Left ventricle myocardium inferior (tissue), 1 donor: ENCODE measurements at places on chromosomes 11 and 22.
A peak's percentile ranks its signal among the peaks of the same experiment; 100 is the strongest.

- peak; percentile 79 for DNase-seq
Observed at GRCh38 chr22:50252082-50253045, 1.3 kb upstream of the HDAC10 start.

- no peak for DNase-seq
Observed at GRCh38 chr11:133808393-133809140, 36.7 kb downstream of the SPATA19 start.

DNA sequence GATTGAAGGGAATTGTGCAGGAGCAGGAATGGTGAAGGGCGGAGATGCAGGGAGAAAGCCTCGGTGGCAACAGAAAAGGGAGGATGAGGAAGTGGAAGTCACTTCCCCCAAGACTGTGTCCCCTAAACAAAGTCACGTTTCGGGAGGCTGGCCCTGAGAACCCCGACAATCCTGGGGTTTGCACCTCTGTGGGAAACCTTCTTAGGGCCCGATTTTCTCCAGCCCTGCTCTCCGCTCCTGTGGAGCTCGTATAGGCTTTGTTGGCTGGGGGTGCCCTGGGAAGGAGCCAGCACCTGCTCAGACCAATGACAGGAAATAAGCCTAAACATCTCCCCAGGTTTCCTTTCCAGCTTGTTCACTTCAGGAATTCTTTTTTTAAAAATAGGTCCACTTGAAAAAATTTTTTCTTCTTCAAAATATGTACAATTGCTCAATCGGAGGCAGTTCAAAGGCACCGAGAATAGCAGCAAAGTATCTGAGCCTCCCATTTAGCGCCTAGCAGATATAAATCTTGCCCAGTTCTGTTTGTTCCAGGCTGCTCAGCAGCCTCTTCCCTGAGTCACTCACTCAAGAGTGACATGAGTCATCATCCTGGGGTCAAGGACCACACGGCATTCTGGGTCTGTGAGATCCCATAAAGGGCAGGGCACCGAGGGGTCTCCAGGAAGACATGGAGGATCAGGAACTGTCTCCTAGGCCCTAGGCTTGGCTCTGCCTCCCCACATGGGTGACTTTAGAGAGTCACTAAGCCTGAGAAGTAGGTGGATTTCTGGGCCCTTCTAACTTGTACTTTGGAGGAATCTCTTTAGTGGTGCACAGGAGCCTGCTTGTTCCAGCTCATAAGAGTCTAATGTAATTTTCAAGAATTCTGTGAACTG lies 34.0 kb downstream of the IRAG1 start:
- no peak for DNase-seq

GRCh38 chr11:86765203-86765602 lies 35.1 kb upstream of the PRSS23 start:
- no peak for DNase-seq

- DNase-seq = no peak
Observed at GRCh38 chr11:85698195-85698594, 12.2 kb upstream of the CCDC89 start.

DNA sequence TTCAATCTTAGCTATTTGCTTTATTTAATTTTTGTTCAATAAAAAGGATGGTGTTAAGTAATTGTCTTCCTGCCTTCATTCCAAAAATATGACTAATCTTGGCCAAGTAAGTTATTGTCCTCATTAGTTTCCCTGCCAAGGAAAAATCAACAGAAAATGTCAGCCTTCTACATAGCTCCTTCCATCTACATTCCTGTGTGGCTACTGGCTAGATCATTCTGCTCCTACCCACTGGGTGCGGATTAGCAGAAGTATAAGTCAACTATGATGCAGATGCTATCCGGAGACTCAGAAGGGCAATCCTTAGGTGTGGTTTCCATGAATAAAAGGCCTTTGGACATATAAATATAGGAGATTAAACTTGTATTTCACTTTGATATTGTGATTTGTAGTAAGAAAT lies 154.4 kb downstream of the SBF2 start:
- DNase-seq = no peak

DNA sequence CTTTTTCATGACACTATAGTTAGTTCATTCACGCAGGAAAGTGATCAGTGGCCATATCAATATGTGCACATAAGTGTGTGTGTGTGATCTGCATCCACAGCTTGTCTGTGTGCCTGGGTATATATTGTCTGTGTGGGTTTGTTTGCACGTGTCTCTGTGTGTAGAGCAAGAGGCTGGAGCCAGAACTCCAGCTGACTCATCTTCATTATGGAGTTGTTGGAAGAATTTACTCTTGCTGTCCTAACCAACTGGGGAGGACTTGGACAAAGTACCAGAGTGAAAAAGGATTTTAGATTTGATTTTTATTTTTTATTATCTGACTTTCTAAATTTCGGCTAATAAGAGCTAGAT lies 63.9 kb downstream of the TP53I11 start:
- DNase-seq = no peak

- DNase-seq = no peak
Observed at GRCh38 chr11:3823303-3823702, 14.9 kb downstream of the PGAP2 start.

DNA sequence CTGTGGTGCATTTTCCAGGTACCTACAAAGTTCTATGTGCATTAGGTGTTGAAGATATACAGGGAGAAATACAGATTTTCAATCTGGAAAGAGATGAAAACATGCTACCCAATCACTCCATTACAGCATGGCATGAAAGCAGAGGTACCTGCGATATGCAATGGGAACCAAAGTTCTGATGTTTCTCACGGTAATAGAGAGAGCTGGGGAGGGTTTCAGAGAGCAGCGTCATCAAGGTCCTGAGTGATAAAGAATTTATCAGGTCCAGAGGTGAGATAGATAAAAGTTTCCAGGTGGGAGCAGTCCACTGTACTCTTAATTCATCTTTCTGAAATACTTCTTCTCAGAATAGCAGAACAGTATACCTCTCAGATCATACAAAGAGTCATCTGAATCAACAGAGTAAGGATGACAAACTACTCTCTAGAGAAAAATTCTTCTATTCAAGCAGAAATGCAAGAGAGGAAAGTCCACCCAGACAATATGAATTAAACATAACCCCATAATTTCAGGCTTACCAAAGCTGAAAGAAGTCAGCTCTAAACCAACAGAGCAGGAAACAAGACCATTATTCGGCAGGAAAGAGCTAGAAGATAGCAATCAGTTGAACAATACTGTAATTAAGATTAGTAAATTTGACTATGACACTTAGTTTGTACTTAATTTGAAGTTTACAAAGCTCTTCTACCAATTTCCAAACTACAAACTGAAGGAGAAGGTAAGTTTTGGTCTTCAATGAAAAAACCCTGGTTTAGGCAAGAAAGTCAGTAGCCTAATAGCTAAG lies 12.8 kb downstream of the CTSC start:
- no peak for DNase-seq

- DNase-seq = no peak
Observed at GRCh38 chr22:23399367-23400285, 180.5 kb downstream of the IGLL1 start.
